Glomerular endothelial cell (primary cell): ENCODE measurements at places on chromosomes 12 and 14.

- DNase-seq = no peak
Observed at GRCh38 chr12:52278575-52279421, 4.4 kb downstream of the KRT86 start.

DNA sequence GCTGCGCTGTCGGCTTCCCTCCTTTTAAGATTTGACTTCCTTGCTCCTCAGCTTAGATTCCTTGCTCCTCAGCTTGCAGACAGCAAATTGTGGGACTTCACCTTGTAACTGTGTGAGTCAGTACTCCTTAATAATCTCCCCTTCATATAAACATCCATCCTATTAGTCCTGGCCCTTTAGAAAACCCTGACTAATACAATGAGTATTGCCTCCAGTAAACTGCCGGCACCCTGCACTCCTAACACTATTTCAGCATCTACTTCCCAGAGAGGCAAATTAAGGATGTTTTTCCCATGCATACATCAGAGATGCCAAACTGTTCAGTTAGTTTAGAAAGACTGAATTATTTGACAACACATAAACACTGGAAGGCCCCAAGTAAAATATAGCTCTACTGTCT is 611.3 kb upstream of the TMEM132C start:
- DNase-seq = no peak

GRCh38 chr14:95707327-95707726 is 6.6 kb downstream of the TCL1A start:
- no peak for DNase-seq

GRCh38 chr12:54038284-54038870 is 5.5 kb downstream of the HOXC5 start:
- DNase-seq = no peak

GRCh38 chr14:97218691-97219430 is 421.7 kb downstream of the VRK1 start:
- DNase-seq = no peak

DNA sequence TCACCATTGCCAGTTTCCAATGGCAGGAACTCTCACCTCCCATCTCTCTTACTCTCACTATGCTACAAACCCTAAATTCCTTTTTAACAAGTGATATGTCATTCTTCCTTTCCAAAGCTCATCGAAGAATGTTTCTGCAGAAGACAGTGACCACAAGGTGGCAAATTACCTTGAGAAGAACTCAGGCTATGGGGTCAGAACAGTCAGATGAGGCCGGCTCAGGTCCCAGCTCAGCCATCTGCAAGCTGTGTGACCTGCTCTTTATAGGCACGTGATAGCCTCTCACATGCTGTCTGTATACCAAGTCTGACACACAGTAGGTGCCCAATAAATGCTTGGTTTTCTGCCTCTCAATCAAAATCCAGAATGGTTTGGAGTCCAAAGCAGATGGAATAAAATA is 80.7 kb downstream of the FOXN3 start:
- no peak for DNase-seq

- no peak for DNase-seq
Observed at GRCh38 chr14:78278464-78279250, 108.5 kb downstream of the NRXN3 start.

DNA sequence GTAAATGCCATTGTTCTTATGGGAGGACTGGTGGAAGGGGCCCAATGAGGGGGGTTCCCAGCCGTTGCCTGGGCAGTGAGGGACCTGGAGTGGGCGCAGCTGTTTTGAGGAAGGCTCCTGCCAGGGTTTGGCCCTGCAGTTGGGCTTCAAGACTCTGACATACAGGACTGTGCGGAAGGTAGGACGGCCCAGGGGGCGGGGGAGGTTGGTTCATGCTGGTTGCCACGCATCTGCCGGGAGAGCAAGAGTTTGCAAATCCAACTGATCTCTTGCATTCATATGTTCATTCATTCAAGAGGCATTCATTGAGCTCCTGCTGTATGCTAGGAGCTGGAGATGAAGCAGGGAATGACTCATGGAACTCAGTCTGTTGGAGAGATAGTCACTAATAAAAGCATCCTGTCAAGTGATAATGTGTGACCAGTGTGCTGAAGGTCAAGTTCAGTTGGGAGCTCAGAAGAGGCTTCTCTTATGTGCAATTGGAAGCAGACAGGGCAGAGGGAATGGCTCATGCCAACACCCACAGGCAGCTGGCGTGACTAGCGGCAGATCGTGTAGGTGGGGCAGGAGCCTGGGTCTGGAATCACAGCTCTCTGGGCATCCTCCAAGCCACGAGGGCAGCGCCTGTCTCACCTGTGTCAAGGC is 7.8 kb downstream of the SH2B3 start:
- no peak for DNase-seq

DNA sequence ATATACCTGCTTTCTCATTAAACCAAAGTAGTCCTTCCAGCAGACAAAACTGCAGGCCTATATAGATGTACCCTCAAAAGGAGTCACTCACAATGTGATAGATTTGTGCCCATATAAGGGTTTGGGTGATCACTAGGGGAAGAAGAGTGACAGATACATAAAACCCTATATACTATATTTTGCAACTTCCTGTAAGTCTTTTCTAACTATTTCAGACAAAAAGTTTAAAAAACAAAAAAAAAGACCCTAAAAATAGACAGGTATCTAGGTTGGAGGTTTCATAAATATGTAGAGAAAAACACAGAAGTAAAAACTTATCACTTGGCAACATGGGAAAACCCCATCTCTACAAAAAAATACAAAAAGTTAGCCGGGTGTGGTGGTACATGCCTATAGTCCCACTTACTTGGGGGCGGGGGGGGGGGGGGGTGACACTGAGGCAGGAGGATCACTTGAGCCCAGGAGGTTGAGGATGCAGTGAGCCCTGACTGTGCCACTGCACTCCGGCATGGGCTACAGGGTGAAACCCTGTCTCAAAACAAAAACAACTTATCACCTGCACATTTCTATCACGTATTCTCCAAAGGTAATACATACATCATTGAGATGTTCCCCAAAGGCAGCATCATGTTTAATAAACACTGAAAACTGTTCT is 2.9 kb downstream of the VCPKMT start:
- no peak for DNase-seq

DNA sequence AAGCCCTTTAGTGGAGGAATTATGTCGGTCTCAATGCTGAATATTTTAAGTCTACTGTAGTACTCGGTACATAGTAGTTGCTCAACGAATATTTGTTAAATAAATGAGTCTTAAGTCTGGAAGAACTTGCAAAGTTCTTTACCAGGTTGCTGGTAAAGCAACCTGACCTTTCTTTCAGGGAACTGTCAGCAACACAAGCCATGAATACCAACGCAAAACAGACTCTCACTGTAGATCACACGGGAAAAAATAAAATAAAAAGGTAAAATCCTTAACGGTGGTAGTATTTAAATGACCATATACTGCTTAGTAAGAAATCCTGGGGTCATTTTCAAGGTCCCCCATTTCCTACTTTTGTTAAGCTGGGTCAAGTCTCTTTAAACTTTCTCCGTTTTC is 447 bp upstream of the NUBPL start:
- no peak for DNase-seq

- no peak for DNase-seq
Observed at GRCh38 chr12:29283969-29284700, 96.8 kb downstream of the ERGIC2 start.

GRCh38 chr12:32532422-32532821 is 133.1 kb downstream of the FGD4 start:
- no peak for DNase-seq

DNA sequence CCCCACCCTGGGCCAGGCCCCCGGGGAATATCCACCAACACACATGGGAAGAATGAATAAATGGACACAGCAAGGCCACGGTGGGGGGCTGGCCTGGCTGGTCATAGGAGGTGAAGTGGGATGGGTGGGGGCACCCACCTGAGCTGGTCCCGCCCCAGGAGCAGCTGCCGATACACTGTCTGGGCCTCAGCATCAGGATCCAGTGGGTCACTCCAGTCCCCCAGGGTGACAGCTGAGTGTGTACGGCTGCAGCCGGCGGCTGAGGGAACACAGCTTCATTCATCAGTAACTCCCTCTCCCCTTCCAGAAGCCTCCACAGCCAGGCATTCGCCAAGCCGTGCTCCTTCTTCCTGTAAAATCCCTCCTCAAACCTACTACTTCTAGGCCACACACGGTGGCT is 33.8 kb downstream of the RASAL1 start:
- no peak for DNase-seq

GRCh38 chr14:61623927-61624326 is 71.4 kb upstream of the HIF1A start:
- DNase-seq = no peak

DNA sequence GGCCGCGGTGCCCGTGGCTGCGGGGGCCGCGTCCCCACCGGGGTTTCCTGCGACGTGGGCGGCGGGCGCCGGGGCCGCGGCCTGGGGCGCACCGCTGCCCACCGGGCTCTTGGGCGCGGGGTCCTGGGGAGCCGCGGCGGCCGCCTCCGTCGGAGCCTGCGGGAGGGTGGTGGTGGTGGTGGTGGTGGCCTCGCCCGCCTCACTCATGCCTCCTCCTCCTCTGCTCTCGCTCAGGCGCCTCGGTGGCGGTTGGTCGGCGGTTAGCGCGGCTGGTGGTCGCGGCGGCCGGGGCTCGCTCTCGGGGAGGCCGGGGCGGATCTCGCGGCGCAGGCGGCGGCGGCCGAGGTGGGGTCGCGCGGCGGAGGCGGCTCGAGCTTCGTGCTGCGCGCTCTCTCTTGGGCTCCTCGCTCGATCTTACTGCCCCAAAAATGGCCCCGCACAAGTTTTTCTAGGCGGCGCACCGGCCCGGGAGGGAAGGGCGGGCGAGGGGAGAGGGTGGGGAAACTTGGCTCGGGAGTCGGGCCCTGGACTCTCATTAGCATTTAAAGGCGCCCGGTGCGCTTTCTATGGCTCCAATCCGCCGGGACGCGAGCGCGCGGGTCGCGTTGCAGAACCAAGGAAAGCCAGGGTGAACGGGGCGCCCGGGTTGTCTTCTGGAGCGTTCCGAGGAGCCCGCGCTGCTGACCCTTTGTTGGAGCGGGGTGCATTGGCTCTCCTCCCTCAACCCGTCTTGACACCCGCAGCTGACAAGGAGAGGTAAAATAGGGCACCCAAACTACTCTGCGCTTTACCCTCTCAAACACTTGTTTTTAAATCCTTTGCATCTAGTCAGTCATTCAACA is at the start of gene YBX3:
TSS of gene YBX3 (minus strand) at position 419 of the 842 bp plus-strand sequence. CDS start at position 207, 212 bp downstream.
- no peak for DNase-seq

GRCh38 chr12:124976999-124977398 is 11.9 kb downstream of the DHX37 start:
- DNase-seq = no peak

DNA sequence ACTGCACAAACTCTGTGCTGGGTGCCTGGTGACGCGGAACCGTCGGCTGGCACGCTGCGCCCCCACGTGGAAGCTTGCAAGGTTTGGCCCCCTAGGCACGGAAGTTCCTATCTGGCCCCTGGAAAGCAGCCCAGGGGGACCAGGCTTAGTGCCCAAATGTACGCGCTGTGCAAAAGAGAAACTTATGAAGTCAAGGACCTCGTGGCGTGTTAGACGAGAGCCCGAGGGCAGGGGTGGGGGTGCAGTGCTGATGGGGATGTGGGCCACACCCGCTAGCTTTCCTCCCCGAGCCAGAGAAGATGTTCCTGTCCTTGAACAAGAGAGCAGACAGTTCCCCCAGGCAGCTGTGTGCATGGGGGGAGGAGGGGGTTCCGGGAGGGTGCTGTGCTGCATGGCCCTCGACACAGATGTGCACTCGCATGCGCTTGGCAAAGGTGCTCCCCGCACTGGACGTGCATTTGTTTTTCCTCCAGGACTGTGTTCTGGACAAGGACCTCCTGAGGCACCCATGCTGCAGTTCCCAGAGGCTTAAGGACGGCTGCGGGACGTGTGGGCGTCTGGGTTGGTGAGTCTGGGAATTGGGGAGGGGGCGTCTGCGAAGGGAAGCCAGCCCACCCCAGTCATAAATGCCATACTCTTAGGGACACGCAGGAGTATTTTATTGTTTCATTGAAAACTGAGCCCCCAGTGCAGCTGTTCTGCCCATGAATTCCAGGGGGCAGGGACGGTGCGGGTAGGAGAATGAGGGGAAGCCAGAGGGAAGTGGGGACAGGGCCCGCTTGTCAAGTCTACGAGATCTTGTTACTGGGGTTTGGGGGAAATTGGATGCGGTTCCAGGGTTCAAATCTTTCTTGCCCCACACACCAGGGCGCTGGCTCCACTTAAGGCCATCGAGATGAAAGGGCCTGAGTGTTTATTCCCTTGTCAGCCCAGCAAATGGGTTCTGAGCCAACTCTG is 80.0 kb downstream of the NTF3 start:
- DNase-seq = no peak

DNA sequence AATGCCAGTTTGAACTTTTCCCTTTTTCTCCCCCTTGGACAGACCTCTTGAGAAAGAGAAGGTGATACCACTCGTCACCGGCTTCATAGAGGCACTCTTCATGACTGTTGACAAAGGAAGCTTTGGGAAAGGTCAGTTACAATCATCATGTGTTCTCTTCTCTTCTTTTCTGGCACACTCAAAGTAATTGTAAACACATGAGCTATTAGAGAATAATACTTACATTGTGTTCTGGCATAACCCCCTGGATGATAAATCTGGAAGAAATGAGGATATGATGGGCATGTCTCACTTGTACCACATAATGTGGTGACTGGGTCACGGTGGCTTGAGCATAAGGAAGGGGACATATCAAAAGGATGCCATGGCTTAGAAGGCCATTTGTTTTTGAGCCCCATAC is 20.0 kb downstream of the UTP20 start:
- DNase-seq = no peak

DNA sequence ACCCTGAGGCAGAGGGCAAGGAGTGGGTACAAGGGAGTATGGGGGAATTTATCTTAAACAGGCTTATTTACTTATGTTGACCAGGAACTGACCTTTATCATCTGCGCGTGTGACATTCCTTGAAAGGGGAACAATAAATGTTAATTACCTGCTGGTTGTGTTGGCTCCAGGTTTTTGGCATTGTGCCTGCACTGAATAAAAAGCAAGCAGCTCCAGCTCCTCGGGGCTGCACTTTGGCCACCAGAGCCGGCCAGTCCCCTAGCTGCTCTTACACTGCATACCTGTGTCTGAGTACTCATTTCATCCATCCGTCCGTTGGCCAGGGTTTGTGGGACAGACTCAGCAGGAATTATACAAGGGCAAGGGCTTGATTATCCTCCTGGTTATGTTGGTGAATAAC is 68.8 kb upstream of the GTF2A1 start:
- DNase-seq = no peak

- no peak for DNase-seq
Observed at GRCh38 chr12:93982771-93983315, 165.5 kb upstream of the PLXNC1 start.

- DNase-seq = no peak
Observed at GRCh38 chr12:70180130-70180529, 63.1 kb upstream of the CNOT2 start.

- DNase-seq = no peak
Observed at GRCh38 chr14:58099682-58100081, 52.3 kb downstream of the ARMH4 start.

GRCh38 chr12:9707864-9708808 is 24.8 kb downstream of the CLECL1 start:
- no peak for DNase-seq
